NCI-H187 (cell line): ENCODE measurements at places on chromosomes 3 and 15.

GRCh38 chr3:79672075-79672474, 95.7 kb downstream of the ROBO1 start:
- DNase-seq, result no peak

- no peak for DNase-seq
These were observed 54.4 kb upstream of the KIF23 start for GRCh38 chr15:69359722-69360121.

DNA sequence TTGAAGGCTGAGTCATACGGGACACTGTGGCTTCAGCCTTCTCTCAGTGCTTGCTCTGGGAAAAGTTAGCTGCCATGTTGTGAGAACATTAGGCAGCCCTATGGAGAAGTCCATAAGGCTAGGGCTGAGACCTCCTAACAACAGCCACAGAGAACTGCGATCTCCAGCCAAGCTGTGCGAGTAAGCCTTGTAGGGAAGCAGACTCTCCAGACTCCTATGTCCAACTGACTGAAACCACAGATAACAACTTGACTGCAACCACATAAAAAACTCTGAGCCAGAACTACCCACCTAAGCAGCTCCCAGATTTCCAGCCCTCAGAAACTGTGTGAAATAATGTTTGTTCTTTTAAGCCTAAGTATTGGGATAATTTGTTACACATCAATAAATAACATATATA, 40.7 kb downstream of the DENND6A start:
- DNase-seq, result no peak

DNA sequence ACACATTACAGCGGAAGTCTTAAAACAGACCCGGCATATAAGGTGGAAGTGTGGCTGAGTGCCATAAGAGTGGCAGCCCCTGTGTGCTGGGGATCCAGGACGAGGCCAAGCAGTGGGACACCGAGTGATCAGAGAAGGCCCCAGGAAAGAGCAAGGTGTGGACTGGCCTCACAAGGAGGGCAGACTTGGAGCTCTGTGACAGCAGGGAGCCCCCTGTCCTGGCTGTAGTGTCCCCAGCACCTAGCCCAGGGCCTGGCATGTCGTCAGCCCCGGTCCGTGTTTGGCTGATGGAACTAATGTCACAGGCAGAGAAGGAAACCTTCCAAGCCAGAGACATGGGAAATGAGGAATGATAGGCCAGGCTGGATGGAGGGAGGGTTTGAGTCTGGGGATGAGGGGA, 4.8 kb downstream of the PDIA5 start:
- no peak for DNase-seq

- DNase-seq, result no peak
These were observed 262.1 kb downstream of the IGSF11 start for GRCh38 chr3:118772547-118773011.

GRCh38 chr3:33171580-33171979, 47.0 kb downstream of the SUSD5 start:
- no peak for DNase-seq

DNA sequence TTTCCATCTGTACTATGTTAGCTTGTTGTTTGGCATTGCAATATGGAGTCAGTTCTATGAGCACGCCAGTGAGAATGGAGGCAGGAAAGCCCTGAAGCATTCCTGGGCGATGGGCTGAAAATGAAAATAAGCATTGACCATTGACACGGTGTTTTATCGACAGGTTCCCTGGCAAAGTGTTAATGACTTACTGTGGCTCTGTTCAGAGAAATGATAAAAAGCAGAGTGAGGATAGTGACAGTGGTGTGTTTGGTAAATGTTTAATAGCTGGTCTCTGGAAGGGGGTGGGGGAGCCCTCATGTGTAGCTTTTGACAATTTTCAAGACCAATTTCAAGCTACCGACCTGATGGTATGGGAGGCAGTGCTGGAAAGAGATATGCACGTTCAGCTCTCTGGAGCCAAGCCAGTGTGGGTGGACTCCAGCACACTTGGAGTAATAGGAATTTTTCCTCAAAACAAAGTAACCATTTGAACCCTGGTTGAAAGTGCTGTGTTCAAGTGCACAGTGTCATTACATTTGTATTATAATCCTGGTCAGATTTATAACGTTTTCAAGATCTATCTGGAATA, 341.7 kb upstream of the ROBO2 start:
- DNase-seq, result no peak

DNA sequence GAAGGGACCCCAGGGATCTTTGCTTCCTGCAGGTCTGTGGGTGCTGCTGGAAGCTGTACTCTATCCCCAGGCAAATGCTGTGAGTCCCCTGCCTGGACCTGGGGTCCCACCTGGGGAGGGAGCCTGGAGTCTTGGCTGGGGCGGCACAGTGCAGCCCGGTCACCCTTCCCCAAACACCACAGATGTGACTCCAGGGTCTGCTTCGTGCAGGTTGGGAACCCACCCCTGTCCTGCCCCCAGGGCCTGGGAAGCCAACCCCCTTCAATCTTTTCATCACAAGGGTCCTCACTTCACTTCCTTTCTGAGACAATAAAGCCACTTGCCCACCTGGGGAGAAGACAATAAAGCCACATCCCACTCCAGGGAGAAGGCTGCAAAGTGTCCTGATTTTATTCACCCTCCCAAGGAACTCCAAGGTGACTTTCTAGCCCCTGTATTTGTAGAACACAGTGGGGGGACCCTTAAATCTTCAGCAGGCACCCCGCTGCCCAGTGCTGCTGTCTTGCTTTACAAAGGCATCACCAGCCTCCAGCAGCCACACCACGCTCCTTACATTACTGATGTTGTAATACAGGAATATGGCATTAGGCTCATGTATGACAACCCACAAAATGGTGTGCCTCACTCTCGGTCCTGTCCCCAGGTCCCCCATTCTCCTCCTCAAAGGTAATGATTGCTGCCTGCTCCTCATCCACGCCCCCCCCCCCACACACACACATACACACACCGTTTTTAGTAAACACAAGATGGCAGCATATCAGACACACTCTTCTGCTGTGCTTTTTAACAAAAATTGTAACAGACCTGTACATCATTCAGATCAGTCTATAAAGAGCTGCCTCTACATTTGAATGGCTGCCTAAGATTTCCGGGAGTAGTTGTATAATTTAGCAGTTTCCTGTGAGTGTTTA, 9.9 kb downstream of the C3orf22 start:
- DNase-seq, result no peak

DNA sequence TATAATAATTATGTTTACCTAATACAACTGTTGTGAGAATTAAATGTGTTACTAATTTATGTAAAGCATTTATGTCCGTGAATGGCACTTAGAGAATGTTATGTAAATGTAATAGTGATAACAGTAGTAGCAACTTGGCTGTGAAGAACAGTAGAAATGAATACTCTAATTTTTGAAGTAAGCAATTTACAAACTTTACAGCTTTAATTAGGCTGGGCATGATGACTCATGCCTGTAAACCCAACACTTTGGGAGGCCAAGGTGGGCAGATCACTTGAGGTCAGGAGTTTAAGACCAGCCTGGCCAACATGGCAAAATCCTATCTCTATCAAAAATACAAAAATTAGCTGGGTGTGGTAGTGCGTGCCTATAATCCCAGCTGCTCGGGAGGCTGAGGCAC, 33.9 kb upstream of the IREB2 start:
- DNase-seq, result no peak

- DNase-seq, result no peak
These were observed 31.3 kb downstream of the LIPC start for GRCh38 chr15:58462973-58463663.

- DNase-seq, result no peak
These were observed 679 bp upstream of the MYD88 start for GRCh38 chr3:38137615-38138348.

DNA sequence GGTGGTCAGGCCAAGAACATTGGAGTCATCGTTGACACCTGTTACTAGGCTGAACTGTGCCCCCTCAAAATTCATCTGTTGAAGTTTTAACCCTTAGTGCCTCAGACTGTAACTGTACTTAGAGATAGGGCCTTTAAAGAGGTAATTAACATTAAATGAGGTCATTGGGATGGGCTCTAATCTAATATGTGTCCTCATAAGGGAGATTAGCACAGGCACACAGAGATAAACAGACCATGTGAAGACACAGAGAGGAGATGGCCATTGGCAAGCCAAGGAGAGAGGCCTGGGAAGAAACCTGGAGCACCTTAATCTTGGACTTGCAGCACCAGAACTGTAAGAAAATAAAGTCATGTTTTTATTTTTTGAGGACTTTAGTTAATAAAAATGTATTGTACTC, 59.6 kb downstream of the PLCL2 start:
- no peak for DNase-seq

DNA sequence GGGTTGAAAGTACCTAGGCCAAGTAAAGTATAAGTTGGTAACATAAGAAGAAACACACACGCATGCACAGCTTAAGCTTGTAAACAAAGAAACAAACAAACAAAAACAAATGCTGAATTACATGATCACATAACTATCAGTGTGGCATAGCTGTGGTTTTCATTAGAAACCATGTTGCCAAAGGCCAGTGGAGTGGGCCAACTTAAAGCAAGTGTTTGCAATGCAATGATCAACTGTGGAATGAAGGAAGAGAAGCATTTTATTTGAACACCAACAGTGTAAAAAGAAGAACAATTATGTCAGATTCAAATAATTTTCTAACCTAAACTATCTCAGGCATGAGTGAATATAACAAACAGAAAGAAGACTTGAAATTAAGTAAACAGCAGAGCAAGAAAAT, 199.4 kb upstream of the STRIT1 start:
- DNase-seq, result no peak

- no peak for DNase-seq
These were observed 530.5 kb downstream of the FHIT start for GRCh38 chr3:60720736-60721135.

DNA sequence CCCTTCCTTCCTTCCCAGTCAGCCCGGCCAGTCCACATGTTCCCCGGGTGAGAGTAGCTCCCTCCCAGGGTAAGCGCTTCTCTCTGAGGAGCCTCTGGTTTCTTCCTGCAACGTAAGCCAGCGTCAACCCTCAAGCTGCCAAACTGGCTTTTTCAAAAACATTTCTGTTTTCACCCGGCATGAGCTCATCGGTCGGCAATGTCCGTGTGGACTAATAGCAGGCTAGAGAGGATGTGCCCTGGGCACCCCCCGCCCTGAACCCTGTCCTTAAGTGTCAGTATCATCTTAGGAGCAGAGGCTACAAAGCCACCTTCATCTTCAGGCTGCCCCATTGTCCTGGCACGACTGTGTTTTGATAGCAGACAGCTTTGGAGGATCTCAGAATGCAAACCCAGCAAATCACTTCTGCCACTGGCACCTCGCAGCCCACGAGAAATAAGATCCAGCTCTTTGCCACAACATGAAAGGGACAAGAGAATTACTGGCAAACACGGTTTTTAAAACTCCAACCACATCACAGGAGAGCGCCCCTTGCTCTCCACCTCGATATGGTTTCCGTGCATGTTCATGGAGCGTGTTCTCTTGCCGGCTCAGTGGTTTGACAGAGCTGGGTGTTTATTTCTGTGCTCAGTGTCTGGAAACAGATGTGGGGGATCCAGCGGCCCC, 9.9 kb downstream of the ALDH1A3 start:
- DNase-seq, result no peak

DNA sequence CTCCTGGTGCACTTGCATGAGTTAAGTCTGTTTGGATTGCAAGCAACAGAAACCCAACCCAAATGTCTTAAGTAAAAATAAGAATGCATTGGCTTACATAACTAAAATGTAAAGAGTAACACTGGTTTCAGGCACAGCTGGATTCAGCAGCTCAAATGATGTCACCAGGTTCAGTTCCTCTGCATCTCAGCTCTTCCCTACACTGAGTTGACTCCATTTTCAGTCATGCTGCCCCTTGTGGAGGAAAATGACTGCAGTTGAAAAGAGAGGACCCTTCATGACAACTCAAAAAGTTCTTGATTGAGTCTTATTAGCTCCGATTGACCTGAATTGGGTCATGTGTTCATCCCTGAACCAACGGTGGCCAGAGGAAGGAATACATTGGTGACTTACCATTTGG, 138.5 kb upstream of the ABI3BP start:
- no peak for DNase-seq

DNA sequence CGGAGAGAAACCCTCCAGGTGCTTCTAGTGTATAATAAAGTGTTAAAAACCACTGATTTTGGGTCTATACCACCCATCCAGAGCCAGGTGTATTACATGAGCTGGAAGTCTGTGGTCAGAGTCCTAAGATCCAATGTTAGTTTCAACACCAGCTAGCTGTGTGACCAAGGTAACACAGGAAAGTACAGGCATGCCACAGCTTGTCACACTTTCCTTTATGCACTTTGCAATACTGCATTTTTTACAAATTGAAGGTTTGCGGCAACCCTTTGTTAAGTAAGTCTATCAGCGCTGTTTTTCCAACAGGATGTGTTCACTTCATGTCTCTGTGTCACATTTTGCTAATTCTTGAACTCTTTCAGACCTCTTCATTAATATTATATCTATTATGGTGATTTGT, 201.3 kb upstream of the PRICKLE2 start:
- no peak for DNase-seq

DNA sequence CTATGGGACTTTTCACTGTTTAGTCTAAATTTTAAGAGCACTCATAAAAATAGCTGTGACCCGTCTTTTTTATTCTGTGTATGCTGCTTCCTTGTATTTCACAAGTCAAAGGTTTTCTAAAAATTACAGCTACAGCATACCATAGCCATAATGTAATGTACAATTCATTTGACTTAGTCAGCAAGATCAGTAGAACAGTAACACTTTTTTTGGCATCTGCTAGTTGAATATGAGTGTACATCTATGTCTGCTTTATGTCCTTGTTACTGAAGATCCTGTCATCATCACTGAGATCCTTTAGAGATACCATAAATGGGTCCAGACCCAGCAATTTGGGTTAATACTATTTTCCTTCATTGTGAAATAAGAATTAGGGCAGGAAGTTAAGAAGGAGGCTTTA, 42.2 kb downstream of the CMSS1 start:
- DNase-seq, result no peak

- no peak for DNase-seq
These were observed 64.4 kb upstream of the CRTC3 start for GRCh38 chr15:90465140-90465929.

DNA sequence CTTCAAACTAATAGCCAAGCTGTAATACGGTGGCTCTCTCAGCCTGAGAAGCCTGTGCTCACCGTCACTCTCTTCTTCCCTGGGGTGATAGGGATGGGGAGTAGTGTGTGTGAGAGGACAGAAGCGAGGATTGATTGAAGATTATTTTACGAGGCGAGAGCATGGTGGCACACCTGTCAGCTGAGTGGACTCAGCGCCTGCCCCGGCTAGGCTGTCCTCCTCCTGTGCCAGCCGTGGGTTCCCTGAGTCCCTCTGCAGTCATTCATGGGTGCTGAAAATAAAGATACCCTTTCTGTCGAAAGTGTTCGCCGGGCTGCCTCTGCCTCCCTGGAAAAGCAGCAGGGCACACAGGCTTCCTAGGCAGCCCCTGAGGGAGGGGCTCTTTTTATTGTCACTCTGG, 124.1 kb downstream of the PGPEP1L start:
- no peak for DNase-seq

GRCh38 chr15:63373866-63374548, 7.6 kb downstream of the CA12 start:
- no peak for DNase-seq

DNA sequence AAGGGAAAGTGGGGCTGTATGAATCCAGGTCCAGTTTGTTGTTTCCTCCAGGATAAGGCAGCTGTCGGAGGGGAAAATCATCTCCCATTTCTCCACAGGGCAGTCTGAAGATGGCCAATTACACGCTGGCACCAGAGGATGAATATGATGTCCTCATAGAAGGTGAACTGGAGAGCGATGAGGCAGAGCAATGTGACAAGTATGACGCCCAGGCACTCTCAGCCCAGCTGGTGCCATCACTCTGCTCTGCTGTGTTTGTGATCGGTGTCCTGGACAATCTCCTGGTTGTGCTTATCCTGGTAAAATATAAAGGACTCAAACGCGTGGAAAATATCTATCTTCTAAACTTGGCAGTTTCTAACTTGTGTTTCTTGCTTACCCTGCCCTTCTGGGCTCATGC, 911 bp downstream of the CCRL2 start:
- DNase-seq, result no peak
